ENCODE measurements at places on chromosomes 2 and 18.
A peak's percentile ranks its signal among the peaks of the same experiment; 100 is the strongest.

GRCh38 chr18:71020342-71021029 is 731.6 kb downstream of the SOCS6 start:
- no peaks in the 10 kb centered on the region for H3K4me1 ChIP-seq
- no peak overlapping the region for H3K27ac ChIP-seq
- DNase-seq: no peak
- H3K4me3 ChIP-seq: no peak overlapping the region
- no peaks in the 10 kb centered on the region for H3K36me3 ChIP-seq
- no peaks in the 10 kb centered on the region for H3K27me3 ChIP-seq

DNA sequence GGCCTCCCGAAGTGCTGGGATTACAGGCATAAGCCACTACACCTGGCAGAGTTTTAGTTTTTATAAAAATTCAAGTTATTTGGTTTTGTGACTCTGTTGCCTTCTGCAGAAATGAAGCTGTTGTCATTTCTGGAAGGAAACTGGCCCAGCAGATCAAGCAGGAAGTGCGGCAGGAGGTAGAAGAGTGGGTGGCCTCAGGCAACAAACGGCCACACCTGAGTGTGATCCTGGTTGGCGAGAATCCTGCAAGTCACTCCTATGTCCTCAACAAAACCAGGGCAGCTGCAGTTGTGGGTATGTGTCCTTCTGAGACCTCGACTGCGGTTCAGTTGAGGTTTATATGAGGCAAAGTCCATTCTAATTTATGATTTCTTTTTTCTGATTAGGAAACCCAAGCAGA is 7.2 kb downstream of the MTHFD2 start:
- H3K4me3 ChIP-seq: no peak overlapping the region
- no peaks in the 10 kb centered on the region for H3K27me3 ChIP-seq

DNA sequence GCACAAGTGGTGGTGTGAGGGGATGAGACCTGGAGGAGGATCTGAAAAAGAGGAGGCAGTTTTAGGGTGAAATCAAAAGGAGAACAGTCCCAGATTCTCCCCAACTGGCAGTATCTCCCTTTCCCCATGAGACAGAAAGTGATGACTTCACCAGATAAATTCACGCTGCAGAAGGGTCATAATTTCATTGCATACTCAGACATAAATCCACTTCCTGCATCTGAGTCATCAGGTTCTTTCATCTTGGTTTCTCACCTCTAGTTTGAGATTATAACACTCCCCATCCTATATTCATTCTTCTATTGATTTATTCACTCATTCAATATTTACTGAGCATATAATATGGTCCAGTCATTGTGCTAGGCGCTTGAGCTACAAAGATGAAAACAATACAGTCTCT is 64.7 kb downstream of the CCDC148 start:
- no peaks in the 10 kb centered on the region for H3K36me3 ChIP-seq
- H3K27me3 ChIP-seq: no peaks in the 10 kb centered on the region
- no peaks in the 10 kb centered on the region for H3K4me1 ChIP-seq

GRCh38 chr2:134146161-134146560 is 107.7 kb upstream of the MGAT5 start:
- no peaks in the 10 kb centered on the region for H3K27me3 ChIP-seq
- H3K36me3 ChIP-seq: no peaks in the 10 kb centered on the region
- no peak for DNase-seq
- no peaks in the 10 kb centered on the region for H3K4me1 ChIP-seq

- H3K27ac ChIP-seq: no peak overlapping the region
- no peaks in the 10 kb centered on the region for H3K36me3 ChIP-seq
- DNase-seq: no peak
- no peak overlapping the region for H3K4me3 ChIP-seq
- H3K4me1 ChIP-seq: no peaks in the 10 kb centered on the region
- H3K27me3 ChIP-seq: no peaks in the 10 kb centered on the region
These were observed 13.8 kb upstream of the YWHAQ start for GRCh38 chr2:9644603-9645002.

GRCh38 chr2:82690757-82691411 is 1768.2 kb downstream of the SUCLG1 start:
- H3K27me3 ChIP-seq: no peaks in the 10 kb centered on the region
- no peak overlapping the region for H3K4me3 ChIP-seq
- H3K36me3 ChIP-seq: no peaks in the 10 kb centered on the region
- H3K27ac ChIP-seq: no peak overlapping the region

GRCh38 chr2:219537657-219538488 is 5.7 kb downstream of the CHPF start:
- H3K4me1 ChIP-seq: peaks cover 35% of the 10 kb centered on the region
- H3K36me3 ChIP-seq: peaks cover 12% of the 10 kb centered on the region
- H3K27ac ChIP-seq: no peak overlapping the region
- no peak overlapping the region for H3K4me3 ChIP-seq

DNA sequence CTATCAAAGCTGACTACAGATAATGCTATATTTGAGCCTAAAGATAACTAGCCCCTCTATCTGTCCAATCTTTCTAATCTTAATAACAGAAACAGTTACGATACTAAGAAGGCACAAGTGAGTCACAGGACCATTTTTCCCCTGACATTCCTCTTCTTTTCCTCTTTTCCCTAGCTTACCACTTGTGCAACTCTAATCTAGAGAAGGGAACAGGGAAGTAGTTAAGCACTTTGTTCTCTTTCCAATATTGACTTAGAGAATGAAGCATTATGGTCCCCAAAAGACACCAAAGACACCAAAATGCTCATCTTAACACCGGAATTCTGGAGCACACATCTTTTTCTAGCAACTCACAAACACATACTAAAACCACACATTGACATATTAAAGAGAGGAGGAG is 1.8 kb downstream of the PDE11A start:
- H3K4me1 ChIP-seq: no peaks in the 10 kb centered on the region
- H3K4me3 ChIP-seq: no peak overlapping the region

DNA sequence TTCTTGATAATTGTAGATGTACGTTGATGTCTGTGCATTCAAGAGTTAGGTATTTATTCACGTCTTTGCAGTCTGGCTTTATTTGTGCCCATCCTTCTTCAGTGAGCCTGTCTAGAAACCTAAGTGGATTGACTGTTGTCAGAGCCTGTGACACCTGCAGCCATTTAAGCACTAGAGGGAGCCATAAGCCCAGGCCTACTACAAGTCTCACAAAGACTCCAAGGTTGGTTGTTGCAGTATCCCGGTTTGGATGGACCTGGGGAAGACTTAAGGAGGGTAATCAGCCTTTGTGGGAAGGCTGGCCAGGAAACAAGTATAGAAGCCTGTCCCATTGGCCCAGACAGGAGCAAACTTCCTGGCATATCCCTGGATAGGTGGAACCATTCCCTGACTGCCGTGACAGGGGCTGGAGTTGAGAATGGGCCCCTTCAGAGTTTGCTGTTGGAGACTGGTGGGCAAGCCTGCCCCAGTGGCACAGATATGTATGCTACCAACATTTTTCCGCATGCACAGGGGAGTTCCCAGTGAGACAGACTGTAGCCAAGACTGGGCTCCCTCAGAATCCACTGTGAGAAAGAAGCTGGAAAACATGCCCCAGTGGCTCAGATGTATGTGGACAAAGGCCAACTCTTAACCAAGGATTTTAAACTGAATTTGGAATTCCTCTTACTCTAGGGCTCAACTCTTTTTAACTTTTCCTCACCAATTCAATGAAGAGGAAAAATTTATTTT is 9.3 kb upstream of the LRRC30 start:
- H3K27ac ChIP-seq: no peak overlapping the region
- H3K27me3 ChIP-seq: no peaks in the 10 kb centered on the region
- H3K4me3 ChIP-seq: no peak overlapping the region
- DNase-seq: no peak
- H3K4me1 ChIP-seq: no peaks in the 10 kb centered on the region

GRCh38 chr2:176024083-176024482 is 22.0 kb upstream of the LNPK start:
- H3K4me3 ChIP-seq: no peak overlapping the region
- H3K27me3 ChIP-seq: no peaks in the 10 kb centered on the region
- no peak overlapping the region for H3K27ac ChIP-seq
- no peak for DNase-seq
- no peaks in the 10 kb centered on the region for H3K4me1 ChIP-seq

- peaks cover 2% of the 10 kb centered on the region for H3K4me1 ChIP-seq
- peaks cover under 1% of the 10 kb centered on the region for H3K27me3 ChIP-seq
- H3K36me3 ChIP-seq: no peaks in the 10 kb centered on the region
- no peak for DNase-seq
- no peak overlapping the region for H3K4me3 ChIP-seq
- no peak overlapping the region for H3K27ac ChIP-seq
These were observed 5.5 kb upstream of the CYS1 start for GRCh38 chr2:10085668-10086059.

- H3K4me3 ChIP-seq: no peak overlapping the region
- peaks cover 30% of the 10 kb centered on the region for H3K4me1 ChIP-seq
- H3K27ac ChIP-seq: no peak overlapping the region
- H3K27me3 ChIP-seq: no peaks in the 10 kb centered on the region
- no peaks in the 10 kb centered on the region for H3K36me3 ChIP-seq
These were observed 44.1 kb downstream of the ATOH8 start for GRCh38 chr2:85797921-85798320.

DNA sequence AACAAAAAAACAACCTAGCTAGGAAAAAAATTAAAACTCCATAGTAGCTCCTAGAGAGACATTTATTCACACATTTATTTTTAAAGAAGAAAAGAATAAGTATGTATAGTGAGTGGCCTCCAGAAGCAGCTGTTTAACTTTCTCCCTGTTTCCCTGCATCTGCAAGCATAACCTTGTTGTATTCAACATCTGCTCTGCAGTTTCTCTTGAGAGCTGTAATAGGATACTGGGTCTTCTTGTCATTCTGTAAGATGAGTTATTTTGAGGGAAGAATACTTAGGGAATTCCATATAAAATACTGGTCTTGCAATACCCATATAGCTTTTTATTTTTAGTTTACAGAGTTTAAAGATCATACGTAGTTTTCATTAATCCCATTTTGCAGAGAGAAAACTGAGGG is 246.6 kb downstream of the LRRTM1 start:
- H3K36me3 ChIP-seq: no peaks in the 10 kb centered on the region
- H3K27ac ChIP-seq: no peak overlapping the region

DNA sequence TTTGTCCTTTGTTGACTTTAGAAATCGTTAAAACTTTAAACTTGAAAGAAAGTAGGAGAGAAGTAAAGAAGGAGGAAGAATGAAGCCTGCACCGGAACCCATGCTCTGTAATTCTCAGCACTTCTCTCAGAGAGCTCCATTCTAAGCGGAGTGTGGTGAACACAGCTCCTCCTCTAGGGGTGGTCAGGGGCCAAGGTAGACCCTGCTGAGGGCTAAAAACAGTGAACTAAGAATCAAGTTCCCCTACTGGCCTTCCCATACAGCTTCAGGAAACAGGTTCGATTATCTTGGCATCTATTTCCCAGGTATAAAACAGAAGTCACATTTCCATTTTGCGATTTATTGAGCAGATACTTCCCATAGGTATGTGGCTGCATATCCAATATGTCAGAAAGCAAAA is 92.7 kb upstream of the ASAP2 start:
- no peak overlapping the region for H3K4me3 ChIP-seq
- DNase-seq: no peak
- no peaks in the 10 kb centered on the region for H3K36me3 ChIP-seq
- no peaks in the 10 kb centered on the region for H3K27me3 ChIP-seq
- peaks cover 38% of the 10 kb centered on the region for H3K4me1 ChIP-seq
- H3K27ac ChIP-seq: no peak overlapping the region

DNA sequence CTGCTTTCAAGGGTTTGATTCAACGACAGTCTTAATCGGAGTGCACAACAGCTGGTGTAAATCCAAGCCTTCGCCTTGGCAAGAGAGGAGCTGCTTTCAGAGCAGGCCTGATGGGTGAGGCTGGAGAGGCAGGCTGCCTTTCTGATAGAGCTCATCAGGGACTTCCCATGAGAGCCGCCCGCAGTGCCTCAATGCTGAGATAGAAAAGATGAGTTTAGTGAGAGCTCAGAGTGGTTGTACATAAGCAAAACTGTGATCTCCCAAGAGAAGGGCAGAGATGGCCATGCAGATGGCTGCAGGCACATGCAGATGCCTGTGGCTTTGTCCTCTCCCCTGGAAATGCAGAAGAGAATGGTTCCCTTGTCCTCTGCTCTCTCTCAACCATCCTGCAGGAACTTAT is 122.1 kb downstream of the ARL4C start:
- H3K4me1 ChIP-seq: peaks cover 80% of the 10 kb centered on the region
- no peak overlapping the region for H3K4me3 ChIP-seq
- DNase-seq: no peak
- peak overlapping the region; percentile 90 for H3K27ac ChIP-seq

DNA sequence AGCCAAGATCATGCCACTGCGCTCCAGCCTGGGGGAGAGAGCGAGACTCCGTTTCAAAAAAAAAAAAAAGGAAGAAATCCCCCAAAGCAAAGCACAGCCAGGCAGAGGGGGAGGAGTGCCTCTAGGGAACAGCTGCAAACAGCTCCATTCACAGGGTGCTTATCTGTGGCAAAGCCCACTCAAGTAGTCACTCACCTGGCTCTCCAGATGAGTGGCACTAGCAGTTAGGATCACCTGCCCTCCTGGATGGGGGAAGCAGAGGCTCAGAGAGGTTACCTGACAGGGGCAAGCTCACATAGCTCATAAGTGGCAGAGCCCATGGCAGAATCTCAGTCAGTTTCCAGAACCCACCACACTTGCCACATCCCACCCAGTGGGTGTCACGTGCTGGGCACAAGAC is 30.3 kb downstream of the TFCP2L1 start:
- H3K27me3 ChIP-seq: no peaks in the 10 kb centered on the region
- H3K4me1 ChIP-seq: no peaks in the 10 kb centered on the region
- H3K27ac ChIP-seq: no peak overlapping the region
- peaks cover 11% of the 10 kb centered on the region for H3K36me3 ChIP-seq
- no peak for DNase-seq

- no peaks in the 10 kb centered on the region for H3K4me1 ChIP-seq
- H3K36me3 ChIP-seq: no peaks in the 10 kb centered on the region
- no peak for DNase-seq
- H3K4me3 ChIP-seq: no peak overlapping the region
- no peak overlapping the region for H3K27ac ChIP-seq
- H3K27me3 ChIP-seq: no peaks in the 10 kb centered on the region
These were observed 48.0 kb upstream of the ID2 start for GRCh38 chr2:8633735-8634313.

GRCh38 chr18:23068570-23069310 is 66.5 kb upstream of the CABLES1 start:
- H3K4me1 ChIP-seq: no peaks in the 10 kb centered on the region
- H3K27ac ChIP-seq: no peak overlapping the region
- H3K27me3 ChIP-seq: no peaks in the 10 kb centered on the region
- no peaks in the 10 kb centered on the region for H3K36me3 ChIP-seq

DNA sequence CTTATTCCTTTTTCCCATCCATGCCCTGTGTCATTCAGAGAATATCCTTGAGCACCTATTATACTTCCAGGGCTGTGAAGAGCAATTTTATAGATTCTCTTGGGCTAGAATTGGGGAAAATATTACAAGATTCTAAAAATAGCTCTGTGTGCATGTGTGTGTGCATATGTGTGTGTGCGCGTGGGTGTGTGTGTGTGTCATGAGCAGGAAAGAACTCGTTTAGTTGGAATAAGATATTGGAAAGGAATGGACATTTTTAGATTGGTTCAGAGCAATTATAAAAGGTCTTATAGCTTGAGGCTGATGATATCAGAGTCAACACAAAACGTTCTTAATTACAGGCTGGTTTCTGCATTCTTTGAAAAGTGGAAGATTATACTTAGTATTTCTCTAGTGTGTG is 212.1 kb upstream of the COPS8 start:
- no peak overlapping the region for H3K4me3 ChIP-seq
- no peak for DNase-seq
- peaks cover 33% of the 10 kb centered on the region for H3K4me1 ChIP-seq

All from esophagus squamous epithelium (tissue), 5 donors.